A549 treated with CORT108297 at 1 μM for 4 hours (cell line): ENCODE measurements at places on chromosomes 3 and 15. TPM values are rescaled to one million over a fixed set of nuclear protein-coding genes. Genes with fewer than 3 reads are reported as not detected.

COL7A1 gene
- total RNA-seq: 143 to 232 TPM (median 208 TPM) in 5 replicates

MCTP2 gene
- not detected in 5 replicates for total RNA-seq

GABRB3 gene
- 59.5 to 88.1 TPM (median 75.3 TPM) in 5 replicates for total RNA-seq

LYZL4 gene
- not detected in 5 replicates for total RNA-seq

TM6SF1 gene
- 0.07 to 0.38 TPM (median 0.08 TPM) in 3 of 5 replicates, not detected in the others for total RNA-seq

RPL15 gene
- 2,894 to 3,109 TPM (median 2,991 TPM) in 5 replicates for total RNA-seq

SLC2A2 gene
- not detected in 5 replicates for total RNA-seq

CDCP1 gene
- total RNA-seq: 10.5 to 12.8 TPM (median 12.0 TPM) in 5 replicates
